Activated naive CD4-positive, alpha-beta T cell treated with anti-CD3 and anti-CD28 coated beads, Interleukin-2, amount 10 ng/mL, durations not matched to agents 5 hours and 36 hours (primary cell): ENCODE measurements at places on chromosomes 2 and 18. TPM values are rescaled to one million over a fixed set of nuclear protein-coding genes. Genes with fewer than 3 reads are reported as not detected.

IMMT gene
- total RNA-seq = 137 TPM

FAP gene
- total RNA-seq = not detected

EPHA4 gene
- total RNA-seq = 26.1 TPM

GPBAR1 gene
- total RNA-seq = 0.63 TPM

MOCOS gene
- total RNA-seq = 0.18 TPM

FBLN7 gene
- total RNA-seq = 17.8 TPM

UGT1A3 gene
- not detected for total RNA-seq

NUP35 gene
- total RNA-seq = 12.2 TPM

BUB1 gene
- 85.8 TPM for total RNA-seq

SPATA3 gene
- not detected for total RNA-seq

GKN1 gene
- total RNA-seq = not detected

ATP6V1B1 gene
- total RNA-seq = not detected

DTNA gene
- total RNA-seq = not detected

SLC14A1 gene
- total RNA-seq = 2.5 TPM

EGR4 gene
- not detected for total RNA-seq

TTC21B gene
- 15.7 TPM for total RNA-seq

ARHGEF33 gene
- total RNA-seq = not detected

SCN7A gene
- not detected for total RNA-seq

ARHGAP15 gene
- 170 TPM for total RNA-seq

MOGAT1 gene
- total RNA-seq = not detected

FEV gene
- not detected for total RNA-seq

COL4A4 gene
- 0.02 TPM for total RNA-seq

SPP2 gene
- total RNA-seq = not detected

PDE1A gene
- total RNA-seq = not detected

LRP1B gene
- not detected for total RNA-seq

RGPD6 gene
- 2.6 TPM for total RNA-seq

SLC9A4 gene
- 0.10 TPM for total RNA-seq

MAPK4 gene
- total RNA-seq = not detected

CFC1B gene
- total RNA-seq = not detected

KCNG3 gene
- 0.13 TPM for total RNA-seq

LAMA1 gene
- not detected for total RNA-seq

MRO gene
- not detected for total RNA-seq

SERPINB8 gene
- total RNA-seq = 8.2 TPM
